Suppressor macrophage (primary cell): ENCODE measurements at places on chromosomes 3 and 15.
A peak's percentile ranks its signal among the peaks of the same experiment; 100 is the strongest.

GRCh38 chr3:99468918-99469317 is 169.5 kb upstream of the COL8A1 start:
- DNase-seq: no peak

DNA sequence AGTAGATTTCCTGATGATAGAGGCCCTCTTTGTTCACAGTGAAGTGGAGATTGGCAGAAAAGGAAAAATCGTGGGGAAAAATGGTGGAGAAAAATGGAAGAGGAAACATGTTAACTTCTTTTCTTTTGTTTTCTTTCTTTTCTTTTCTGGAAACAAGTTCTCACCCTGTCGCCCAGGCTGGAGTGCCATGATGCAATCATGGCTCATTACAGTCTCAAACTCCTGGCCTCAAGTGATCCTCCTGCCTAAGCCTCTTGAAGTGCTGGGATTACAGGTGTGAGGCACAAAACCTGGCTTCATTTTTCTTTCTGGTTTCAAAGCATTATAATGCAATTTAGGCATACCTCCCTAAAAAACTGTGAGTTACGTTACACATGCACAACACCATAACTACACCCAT is 464.2 kb downstream of the MECOM start:
- DNase-seq: no peak

- DNase-seq: no peak
Measured at GRCh38 chr3:114645392-114645791, 351.6 kb downstream of the TIGIT start.

DNA sequence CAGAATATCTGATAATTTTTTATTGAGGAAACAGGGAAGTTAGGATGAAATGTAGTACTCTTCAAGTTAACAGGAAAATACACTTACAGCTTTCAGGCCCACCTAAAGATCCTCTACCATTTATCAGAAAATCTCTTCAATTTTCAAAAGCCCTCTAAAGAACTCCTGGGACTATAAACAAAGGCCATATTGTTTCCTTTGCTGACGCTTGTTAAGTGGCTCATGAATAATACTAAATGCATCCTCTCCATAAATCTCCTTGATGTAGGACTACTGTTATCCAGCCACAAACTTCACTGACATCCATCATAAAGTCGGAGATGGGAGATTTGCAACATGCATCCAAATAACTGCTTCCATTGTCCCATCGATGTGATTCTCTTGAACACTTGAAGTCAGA is 326.5 kb downstream of the ZIC1 start:
- DNase-seq: no peak

DNA sequence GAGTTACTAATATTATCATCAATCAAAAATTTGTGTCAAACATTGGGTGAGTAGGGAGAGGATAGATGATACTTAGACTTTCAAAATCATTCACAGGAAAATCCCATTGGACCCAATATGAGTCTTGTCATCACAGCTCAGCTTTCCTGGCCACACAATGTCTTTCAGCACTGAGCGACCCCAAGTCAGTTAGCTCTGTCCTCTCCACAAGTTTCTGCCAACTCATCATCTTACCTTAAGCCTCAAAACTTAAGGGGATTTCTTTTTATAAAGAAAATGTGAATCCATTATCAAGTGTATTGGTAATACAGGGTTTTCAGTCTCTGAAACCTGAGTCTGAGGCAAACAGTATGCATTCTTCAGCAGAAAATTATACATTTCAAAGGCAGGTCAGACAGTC is 55.8 kb downstream of the SUMF1 start:
- no peak for DNase-seq

DNA sequence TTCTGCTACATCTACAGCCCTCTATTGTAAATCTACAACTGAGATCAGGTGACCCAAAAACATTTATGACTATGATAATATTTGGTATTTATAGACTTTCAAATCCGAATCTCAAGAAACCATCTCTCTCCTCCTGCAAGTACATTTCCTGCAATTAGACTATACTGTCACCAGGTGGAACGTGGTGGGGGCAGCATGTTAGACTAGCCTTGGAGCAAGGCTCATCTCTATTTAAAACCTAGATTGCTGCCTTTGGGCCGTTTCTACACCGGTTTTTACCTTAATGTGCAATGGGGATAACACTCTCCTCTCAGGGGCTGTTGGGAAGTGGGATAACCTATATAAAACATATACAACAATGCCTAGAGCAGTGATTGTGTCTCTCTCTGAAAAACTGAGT is 3.8 kb upstream of the KATNBL1 start:
- DNase-seq: no peak

GRCh38 chr3:56467108-56467507 is 1.2 kb downstream of the ERC2 start:
- DNase-seq: no peak

DNA sequence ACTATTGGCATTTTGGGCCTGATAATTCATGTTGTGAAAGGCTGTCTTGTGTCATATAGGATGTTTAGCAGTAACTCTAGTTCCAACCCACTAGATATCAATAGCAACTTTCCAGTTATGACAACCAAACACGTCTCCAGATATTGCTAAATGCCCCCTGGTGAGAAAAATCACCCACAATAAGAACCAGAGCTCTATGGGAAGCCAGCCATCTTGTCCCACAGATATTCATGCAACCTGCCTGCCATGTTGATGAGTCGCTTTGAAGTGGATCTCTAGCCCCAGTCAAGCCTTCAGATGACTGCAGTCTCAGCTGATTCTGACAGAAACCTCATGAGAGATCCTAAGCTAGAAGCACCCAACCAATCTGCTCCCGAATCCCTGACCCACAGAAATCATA is 5.6 kb upstream of the TNIK start:
- peak; percentile 7 for DNase-seq

DNA sequence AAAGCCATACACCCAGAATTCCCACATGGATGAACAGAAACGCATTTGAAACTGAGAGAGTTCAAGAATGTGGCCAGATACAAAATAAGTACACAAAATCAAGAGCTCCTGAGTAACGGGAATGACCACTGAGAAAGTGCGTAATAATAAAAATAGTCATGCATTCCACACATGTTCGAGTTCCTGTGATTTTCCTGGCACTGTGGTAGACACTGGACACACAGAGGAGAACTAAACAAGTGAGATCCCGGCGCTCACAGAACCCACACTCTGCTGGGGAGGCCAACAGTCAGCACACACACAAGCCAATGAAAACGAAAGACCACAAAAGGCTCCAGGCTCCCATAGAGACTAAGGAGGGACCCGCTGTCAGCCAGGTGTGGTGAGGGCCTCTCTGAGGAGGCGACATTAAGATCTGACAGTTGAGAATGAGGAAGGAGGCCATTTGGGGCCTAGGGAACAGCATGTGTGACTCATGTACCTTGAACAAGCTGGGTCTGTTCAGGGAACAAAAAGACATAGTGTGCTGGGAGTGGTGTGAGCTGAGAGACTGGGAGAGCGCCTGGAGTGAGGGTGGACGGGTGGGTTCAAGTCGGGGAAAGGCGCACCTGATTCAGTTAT is 5.1 kb downstream of the FAM107A start:
- DNase-seq: no peak

- DNase-seq: no peak
Measured at GRCh38 chr15:53203454-53203853, 413.3 kb upstream of the ONECUT1 start.

- peak; percentile 49 for DNase-seq
Measured at GRCh38 chr3:161854232-161854771, 357.7 kb downstream of the OTOL1 start.

DNA sequence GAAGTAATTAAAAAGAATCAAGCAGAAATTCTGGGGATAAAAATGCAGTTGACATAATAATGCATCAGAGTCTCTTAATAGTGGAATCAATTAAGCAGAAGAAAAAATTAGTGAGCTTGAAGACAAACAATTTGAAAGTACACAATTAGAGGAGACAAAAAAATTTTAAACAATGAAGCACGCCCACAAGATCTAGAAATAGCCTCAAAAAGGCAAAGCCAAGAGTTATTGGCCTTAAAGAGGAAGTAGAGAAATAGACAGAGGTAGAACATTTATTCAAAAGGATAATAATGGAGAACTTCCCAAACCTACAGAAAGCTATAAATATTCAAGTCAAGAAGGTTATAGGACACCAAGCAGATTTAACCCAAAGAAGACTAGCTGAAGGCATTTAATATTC is 113.3 kb downstream of the TBC1D2B start:
- no peak for DNase-seq

DNA sequence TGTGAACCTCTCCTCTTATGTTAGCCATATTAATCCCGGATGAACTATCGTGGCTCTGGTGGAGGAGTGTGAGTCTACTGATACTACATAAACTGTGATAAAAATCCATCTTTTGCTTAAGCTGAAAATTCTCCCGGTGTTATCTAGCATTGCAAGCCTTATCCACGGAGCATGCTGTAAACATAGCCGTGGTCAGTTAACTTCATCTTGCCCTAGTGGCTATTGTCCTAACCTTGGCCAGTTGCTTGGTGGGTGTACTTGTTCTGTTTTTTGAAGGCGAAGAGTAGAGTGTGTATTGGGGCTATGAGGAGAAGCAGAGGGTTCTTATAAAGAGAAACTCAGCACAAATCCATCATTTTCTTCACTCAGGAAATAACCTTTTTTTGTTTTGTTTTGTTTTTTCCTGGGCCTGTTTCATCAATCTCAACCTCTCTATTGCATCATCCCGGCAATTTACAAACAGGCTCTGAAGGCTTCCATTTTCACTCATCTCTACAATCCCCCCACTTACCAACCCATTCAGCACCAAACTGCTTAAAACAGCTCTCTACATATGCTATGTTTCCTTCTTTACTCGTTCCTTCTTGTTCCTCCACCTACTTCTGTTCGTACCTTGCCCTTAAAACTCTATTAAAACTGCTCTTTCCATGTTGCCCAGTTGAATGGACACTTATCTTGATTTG is 135.5 kb upstream of the PTX3 start:
- no peak for DNase-seq

DNA sequence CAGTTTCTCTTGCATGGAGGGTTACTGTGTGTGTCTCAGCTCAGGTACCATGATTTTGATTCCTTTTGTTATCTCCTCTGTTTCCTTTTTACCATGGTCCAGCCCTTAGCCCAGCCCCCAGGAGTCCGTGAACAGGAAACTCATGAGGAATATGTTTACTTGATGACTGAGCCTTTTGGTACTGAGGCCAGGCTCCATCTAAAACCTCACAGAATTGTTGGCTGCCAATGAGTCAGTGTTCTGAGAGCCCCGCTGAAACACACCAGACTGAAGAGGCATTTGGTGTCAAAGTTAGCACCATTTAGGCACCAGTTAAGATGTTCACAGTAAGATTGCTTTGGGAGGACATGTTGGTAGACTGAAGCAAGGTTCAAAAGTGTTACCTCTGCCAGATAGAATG is 80.9 kb downstream of the DGKG start:
- DNase-seq: no peak

- no peak for DNase-seq
Measured at GRCh38 chr3:128994581-128995546, 988 bp upstream of the CFAP92 start.

DNA sequence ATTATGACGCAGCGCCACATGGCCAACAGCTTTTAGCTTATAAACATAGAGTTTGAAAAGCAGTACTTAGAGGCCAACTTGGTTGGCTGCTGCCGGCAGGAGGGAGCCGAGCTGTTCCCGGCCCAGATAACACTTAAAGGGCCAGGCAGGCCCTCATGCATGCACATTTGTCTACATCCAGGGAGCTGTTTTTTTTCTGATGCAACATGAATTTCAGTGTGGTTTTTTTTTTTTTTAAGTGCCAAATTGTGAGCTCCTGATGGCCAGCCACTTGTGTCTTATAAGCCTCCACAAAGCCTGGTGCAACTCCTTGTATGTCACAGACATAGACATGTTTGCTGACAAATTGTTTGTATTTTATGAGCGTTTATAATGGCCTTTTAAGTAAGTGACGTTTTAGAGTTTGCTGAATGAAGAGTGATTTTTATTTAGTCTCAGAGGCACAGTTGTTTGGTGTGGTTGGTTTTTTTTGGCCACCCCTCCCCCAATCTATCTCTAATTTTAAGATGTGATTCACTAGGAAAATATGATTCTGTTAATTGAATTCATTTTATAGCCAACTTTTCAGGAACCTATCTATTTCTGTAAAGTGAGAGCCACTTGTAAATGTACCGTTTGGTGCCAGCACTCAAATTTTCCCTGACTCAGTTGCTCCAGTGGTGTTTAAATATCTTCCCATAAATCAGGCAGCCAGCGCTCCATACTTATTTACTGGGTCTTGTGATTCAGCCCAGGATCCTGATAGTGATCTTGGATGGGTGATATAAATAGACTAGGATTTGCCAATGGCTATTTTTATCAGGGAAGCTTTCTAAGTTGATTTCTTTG is 134.3 kb downstream of the VGLL4 start:
- no peak for DNase-seq

- DNase-seq: no peak
Measured at GRCh38 chr3:140285380-140285779, 350.4 kb downstream of the CLSTN2 start.

DNA sequence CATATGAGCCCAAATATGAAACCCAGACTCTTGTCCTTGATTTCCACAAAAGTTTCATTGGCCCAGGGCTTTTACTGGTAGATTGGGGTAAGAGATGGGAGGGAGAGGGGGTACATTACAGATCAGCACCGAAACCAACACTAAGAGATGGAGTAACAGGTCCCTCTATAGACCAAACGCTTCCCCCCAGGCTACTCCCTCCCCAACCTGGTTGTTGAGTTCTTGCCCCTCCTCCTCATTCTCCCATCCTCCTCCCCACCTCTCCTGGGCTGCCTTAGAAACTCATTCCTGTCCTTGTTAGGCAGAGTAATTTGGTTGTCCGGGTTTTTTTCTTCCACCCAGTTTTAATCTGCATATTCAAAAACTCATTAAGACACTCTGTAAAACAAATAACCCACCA is 74.1 kb downstream of the MESD start:
- DNase-seq: no peak

DNA sequence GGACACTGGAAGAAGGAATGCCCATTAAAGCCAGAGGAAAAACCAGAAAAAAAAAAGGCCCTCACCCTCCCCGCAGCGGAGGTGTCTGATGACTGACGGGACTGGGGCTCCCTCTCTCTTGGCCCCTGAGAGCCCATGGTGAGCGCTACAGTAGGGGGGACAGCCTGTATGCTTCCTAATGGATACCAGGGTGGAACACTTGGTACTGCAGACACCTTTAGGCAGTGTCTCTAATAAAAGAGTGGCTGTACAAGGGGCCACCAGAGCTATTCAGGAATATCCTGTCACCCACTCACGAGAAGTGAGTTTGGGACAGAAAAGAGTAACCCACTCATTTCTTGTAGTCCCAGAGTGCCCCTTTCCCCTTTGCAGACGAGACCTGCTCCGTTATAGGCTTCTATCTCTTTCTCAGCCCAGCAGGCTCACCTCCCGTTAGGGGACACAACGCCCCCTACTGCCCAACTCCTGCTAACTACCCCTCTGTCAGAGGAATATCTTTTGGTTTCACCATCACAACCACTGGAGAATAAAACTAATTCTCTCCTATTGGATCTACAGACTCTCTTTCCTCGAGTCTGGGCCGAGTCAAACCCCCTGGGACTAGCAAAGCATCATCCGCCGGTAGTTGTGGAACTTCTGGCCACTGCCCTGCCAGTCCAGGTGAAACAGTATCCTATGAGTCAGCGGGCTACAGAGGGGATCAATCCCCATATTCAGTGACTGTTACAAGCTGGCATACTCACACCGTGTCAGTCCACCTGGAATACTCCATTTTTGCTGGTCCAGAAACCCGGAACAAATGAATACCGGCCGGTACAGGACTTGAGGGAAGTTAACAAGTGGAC is 40.8 kb downstream of the ZBTB11 start:
- peak; percentile 41 for DNase-seq

GRCh38 chr3:145578471-145578870 is 582.5 kb downstream of the PLOD2 start:
- DNase-seq: no peak
